Kidney glomerular epithelial cell (primary cell): ENCODE measurements at places on chromosomes 1 and 21.

- DNase-seq, result no peak
Measured at GRCh38 chr21:29194847-29195246, 64.4 kb downstream of the MAP3K7CL start.

DNA sequence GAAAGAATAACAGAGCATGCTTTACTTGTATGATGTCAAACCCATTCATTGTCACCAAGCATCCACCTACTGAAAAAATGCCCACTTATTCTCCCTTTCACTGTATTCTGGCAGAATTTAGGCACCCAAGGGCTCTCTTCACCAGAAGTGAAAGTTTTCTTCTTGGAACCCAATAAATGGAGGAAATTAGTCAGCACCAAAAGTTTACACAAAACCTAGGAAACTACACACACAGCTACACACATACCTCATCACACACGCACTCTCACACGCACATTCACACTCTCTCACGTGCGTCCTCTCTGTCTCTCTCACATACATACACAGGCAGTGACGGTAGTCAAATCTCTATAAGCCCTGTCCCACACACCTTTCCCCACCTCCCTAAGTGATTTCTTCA is 37.6 kb downstream of the MCOLN2 start:
- no peak for DNase-seq

DNA sequence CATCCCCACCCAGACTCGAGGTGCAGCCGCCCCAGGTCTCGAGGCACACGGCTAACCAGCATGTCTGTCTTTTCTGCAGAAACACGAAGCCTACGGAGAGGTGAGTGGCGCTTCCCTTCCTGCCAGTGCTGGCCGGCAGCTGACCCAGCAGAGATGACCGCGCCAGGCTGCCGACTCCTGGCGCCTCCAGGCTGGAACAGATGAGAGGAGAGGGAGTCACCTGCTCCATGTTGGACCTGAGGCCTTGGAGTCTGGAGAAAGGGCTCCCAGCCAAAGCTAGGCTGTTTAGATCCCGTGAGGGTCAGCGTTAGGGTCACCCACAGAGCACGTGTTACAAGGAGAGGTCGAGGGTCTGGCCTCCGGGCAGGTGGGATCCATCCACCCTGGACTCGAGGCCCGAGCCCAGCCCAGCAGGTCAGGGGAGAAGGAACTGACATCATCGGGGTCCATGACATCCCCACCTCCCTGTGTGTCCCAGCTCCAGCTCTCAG is 14.9 kb downstream of the COL6A2 start:
- DNase-seq, result no peak

DNA sequence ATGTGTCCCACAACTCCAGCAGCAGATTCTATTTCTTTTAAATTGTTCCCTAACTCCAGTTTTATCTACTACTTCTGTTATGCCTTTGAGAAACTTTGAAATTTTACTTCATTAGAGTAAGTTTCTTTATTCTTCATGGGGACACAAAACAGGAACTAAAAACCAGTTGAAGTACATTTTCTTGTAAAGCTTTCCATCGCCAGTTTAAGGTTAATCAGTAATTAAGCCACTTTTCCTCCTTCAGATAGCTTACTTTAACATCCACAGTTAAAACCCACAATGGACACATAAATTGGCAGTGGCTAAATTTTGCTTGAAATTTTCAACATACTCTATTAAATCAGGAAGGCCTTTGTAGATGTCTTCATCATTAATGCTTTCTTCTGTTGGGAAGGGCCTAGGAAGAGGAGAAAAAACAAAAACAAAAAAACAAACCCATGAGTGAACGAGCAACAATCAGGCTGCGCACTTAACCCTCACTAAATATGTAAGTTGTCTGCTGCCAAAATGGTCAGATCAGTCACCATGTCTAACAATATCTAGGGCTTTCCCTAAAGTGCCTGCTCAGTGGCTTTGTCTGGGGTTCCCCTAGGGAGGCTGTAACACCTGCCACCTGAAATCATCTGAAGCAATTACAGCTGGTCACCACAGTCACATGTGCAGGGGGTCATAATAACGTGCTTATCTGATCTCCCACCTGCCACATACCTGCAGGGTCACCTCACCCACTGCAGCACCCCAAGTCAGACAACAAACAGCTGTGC is 187.9 kb downstream of the VAV3 start:
- peak; percentile 1 for DNase-seq

- DNase-seq, result no peak
Measured at GRCh38 chr1:21955501-21956281, 18.6 kb upstream of the HSPG2 start.

DNA sequence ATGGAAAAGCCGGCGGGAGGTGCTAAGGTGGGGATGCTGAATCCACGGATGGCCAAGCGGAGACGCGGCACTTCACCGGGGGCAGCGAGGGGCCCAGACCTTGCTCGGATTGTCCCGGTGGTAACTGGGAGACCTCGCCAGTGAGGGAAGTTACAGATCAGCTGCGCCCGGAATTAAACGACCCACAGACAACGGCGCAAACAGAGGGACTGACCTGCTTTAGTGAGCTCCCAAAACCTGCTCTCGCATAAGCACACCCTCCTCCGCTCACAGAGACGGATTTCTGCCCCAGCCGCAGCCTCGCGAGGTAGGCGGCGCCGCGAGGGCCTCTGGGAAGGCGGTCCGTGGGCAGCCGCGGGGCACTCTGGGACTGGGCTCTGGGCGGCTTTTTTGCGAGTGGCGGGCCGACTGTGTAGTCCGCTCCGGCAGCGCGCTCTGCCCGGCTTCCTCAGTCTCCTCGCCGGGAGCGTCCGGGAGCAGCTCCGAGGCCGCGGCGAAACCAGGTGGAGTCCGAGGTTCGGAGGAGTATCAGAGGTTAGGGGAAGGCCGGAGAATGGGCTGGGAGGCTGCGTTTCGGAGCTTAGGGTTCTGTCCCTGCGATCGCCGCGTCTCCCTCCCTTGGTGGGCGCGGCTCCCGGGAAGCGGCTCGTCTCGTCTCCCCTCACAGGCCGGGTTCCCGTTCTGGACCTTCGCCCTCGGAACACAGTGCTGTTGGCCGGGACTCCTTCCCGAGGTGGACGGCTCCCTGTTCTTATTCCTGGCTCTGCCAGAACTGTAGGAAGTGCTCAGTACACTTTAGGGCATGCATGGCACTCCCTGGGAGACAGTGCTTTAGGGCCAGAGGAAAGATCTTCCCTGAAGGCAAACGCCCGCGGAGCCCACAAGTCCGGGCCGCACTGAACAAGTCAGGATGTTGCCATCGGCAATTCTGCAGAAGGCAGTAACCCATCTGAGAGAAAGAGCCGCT is at the start of gene EXO5:
EXO5 (plus strand) TSS at position 393 of the 967 bp plus-strand sequence. CDS start 5,778 bp downstream, outside the sequence.
- peak; percentile 32 for DNase-seq

GRCh38 chr1:91201176-91201575 is 179.3 kb upstream of the ZNF644 start:
- no peak for DNase-seq

GRCh38 chr1:229340496-229340895 is 2.4 kb downstream of the CCSAP start:
- no peak for DNase-seq

DNA sequence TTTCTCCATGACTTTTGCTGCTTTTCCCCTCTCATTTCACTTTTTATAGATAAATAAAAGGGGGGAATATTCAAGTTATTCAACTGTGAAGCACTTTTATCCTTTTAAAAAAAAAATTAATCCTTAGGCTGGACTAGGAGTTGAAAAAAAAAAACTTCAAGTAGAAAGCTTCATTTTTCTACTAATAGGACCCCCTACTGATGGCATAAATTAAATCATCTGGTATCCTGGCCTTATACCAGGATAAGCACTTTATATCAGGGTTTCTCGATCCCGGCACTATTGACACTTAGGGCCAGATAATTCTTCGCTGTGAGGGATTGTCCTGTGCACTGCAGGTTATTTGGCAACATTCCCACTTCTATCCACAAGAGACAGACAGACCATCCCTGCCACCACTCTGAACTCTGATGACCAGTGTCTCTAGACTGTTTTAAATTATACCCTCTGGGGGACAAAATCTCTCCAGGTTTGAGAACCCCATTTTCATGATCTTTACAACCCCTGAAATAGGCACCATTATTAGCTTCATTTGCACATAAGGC is 17.6 kb downstream of the USP33 start:
- DNase-seq, result no peak

DNA sequence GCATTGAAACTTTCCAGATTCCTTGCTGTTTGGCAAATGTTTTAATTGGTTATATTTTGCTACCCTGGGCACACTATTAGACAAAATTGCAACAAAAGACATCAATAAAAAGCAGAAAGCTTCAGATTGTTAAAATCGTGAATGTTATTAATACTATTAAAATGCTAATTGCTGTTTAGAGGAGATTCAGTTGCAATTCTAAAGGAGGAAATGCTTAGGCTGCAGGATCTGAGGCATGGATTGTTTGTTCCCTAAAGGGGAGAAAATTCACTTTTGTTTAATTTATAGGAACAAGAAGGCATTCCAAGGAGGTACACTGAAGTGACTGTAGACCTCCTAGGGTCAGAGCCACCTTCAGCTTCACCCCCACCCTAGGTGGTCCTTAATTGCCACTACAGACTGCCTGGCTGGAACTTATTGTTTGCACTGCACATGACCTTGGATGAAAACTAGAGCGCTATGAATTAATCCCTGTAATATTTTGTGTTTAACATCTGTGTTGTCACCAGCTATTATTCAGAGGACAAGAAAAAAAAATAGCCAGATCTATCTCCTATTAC is 1266.9 kb upstream of the ADGRL2 start:
- DNase-seq, result no peak

GRCh38 chr1:162369571-162369970 is 7.1 kb downstream of the SPATA46 start:
- DNase-seq, result no peak

DNA sequence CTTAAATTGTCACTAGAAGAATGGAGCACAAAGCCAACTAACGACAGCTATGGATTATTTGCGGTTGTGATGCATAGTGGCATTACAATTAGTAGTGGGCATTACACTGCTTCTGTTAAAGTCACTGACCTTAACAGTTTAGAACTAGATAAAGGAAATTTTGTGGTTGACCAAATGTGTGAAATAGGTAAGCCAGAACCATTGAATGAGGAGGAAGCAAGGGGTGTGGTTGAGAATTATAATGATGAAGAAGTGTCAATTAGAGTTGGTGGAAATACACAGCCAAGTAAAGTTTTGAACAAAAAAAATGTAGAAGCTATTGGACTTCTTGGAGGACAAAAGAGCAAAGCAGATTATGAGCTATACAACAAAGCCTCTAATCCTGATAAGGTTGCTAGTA is 13.5 kb downstream of the USP1 start:
- no peak for DNase-seq

GRCh38 chr21:41501919-41502318 is 6.0 kb downstream of the TMPRSS2 start:
- DNase-seq, result no peak

DNA sequence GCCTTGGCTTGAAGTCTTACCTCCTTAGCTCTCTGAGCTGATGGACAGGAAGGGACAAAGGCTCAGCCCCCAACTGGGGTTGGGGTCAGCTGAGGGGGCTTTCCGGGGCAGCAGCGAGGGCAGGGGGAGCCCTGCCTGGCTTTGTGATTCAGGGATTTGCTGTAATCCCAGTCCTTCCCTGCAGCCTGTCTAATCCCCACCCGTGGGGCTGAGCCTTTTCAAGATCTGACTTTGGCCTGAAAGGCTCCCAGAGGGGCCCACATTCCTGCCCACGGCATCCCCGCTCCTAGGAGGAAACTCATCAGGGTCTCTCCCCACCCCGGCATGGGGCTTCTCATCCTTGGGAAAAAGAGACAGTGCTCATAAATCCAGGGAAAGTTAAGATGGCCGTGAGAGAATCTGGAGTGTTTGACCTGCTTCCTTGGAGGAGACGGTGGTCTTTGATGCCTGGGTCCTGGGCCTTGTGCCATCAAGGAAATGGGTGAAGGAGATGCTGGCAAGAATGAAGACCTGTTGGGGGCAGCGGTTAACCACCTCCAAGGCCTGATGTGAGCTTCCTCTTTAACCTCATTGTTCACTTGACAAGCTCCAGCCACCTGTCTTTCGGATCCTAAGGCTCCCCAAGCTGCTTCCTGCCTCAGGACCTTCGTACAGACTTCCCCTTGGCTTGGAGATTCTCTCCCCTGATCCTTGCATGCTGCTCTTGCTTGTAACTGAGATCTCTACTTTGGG is 83.1 kb upstream of the WNT4 start:
- DNase-seq, result no peak

DNA sequence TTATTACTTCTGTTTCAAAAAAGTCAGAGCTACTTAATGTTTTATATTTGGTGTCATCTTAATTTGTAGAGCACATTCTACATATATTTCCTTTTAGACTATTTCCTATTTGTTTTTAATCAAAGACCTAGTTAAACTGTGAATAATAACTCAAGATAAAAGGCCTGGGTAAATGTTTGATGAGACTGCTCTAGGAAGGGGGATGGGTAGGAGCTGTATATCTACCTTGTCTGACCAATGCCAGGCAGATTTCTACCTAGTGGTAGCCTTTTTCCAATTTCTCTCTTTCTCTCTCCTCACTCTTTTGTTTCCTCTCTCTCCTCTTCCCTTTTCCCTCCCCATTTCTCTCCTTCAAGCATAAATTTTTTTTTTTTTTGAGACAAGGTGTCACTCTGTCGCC is 31.9 kb upstream of the IVNS1ABP start:
- DNase-seq, result no peak

DNA sequence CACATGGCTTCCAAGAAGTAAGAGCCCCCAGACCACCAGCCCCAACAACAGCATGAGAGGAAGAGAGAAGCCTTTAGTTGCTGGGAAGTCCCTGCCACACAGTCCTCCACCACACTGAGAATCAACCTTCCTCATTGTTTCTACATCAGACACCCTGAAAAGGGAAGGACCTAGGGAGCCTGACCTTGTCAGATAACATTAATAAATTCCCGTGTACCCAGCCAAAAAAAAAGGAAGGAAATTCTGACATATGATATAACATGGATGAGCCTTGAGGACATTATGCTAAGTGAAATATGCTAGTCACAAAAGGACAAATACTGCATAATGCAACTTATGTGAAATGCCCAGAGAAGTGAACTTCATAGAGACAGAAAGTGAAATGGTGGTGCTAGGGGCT is 65.6 kb upstream of the ARHGAP29 start:
- no peak for DNase-seq

DNA sequence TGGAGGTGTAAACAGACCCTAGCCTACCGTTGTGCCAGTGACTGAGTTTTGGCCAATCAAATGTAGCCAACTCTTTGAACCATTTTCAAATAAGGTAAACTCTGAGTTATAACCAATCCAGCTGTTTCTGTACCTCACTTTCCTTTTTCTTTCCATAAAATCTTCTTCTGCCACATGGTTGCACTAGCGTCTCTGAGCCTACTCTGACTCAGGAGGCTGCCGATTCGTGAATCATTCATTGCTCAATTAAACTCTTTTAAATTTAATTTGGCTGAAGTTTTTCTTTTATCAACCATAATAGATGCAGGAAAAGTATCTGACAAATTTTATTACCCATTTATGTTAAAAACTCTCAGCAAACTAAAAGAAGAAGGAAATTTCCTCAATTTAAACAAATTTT is 111.5 kb upstream of the LYPLAL1 start:
- no peak for DNase-seq

- no peak for DNase-seq
Measured at GRCh38 chr1:76940571-76941335, 73.5 kb downstream of the ST6GALNAC5 start.

DNA sequence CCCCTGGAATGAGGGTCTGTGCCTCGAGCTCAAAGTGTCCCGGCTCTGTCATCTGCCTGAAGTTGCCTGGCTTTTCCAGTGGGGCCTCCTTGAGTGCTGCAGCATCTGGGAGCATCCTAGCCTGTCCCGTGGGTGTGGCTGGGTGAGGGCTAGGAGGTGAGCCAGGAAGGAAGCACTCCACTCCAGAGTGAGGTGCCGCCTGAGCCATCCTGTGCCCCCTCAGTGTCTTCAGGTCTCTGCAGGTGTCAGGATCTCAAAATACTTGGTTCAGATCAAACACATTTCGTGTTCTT is 11.5 kb downstream of the IBA57 start:
- no peak for DNase-seq
